Ascending aorta (tissue), 2 donors: ENCODE measurements at places on chromosomes 3 and 15.
A peak's percentile ranks its signal among the peaks of the same experiment; 100 is the strongest.

DNA sequence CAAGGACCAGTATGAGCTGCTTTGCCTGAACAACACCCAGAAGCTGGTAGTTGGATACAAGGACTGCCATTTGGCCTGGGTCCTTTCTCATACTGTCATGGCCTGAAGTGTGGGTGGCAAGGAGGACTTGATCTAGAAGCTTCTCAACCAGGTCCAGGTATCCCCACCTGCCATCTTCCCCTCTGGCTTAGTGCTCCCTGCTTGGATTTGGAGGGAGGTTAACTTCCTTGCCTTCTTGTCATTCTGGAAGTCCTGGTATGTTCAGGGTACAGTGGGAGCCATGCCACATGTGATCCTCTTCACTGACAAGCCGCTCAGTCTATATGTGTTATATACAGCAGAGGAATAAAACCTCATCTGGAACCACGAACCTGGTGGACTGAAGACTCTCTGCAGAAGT, 37.7 kb upstream of the TOPBP1 start:
- H3K4me1 ChIP-seq, result no peaks in the 10 kb centered on the region
- no peaks in the 10 kb centered on the region for H3K36me3 ChIP-seq
- H3K27ac ChIP-seq, result no peak overlapping the region
- no peak for DNase-seq

GRCh38 chr3:24351779-24352469, 142.7 kb downstream of the THRB start:
- no peak overlapping the region for H3K4me3 ChIP-seq
- no peak for DNase-seq
- H3K27ac ChIP-seq, result peak overlapping the region; percentile 89
- H3K4me1 ChIP-seq, result peaks cover 14% of the 10 kb centered on the region
- no peaks in the 10 kb centered on the region for H3K27me3 ChIP-seq
- no peaks in the 10 kb centered on the region for H3K36me3 ChIP-seq

- no peaks in the 10 kb centered on the region for H3K36me3 ChIP-seq
- H3K27me3 ChIP-seq, result no peaks in the 10 kb centered on the region
- DNase-seq, result no peak
- H3K4me1 ChIP-seq, result peaks cover 8% of the 10 kb centered on the region
- peak overlapping the region; percentile 36 for H3K27ac ChIP-seq
- H3K4me3 ChIP-seq, result no peak overlapping the region
These were observed 34.6 kb downstream of the CD200R1L start for GRCh38 chr3:112811917-112812660.

DNA sequence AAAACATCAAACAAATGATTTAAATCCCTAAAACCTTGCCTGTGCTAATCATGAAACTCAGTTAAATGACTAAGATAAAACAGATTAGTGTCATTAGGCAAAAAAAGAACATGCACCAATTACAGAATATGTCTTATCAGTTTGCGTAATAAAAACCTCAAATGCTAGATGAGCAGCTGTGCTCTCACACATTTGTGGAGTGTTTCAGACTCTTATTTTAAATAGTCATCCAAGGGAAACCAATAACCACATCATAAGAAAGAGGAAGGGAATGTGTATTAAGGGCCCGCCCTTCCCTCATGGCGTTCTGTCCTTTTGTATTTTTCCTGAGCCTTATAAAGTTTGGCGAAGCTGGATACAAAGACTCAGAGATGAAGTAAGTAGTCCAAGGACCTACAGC, 6.6 kb downstream of the SAMMSON start:
- no peaks in the 10 kb centered on the region for H3K36me3 ChIP-seq
- no peaks in the 10 kb centered on the region for H3K4me1 ChIP-seq
- H3K27me3 ChIP-seq, result no peaks in the 10 kb centered on the region
- H3K4me3 ChIP-seq, result no peak overlapping the region
- no peak for DNase-seq
- H3K27ac ChIP-seq, result no peak overlapping the region

DNA sequence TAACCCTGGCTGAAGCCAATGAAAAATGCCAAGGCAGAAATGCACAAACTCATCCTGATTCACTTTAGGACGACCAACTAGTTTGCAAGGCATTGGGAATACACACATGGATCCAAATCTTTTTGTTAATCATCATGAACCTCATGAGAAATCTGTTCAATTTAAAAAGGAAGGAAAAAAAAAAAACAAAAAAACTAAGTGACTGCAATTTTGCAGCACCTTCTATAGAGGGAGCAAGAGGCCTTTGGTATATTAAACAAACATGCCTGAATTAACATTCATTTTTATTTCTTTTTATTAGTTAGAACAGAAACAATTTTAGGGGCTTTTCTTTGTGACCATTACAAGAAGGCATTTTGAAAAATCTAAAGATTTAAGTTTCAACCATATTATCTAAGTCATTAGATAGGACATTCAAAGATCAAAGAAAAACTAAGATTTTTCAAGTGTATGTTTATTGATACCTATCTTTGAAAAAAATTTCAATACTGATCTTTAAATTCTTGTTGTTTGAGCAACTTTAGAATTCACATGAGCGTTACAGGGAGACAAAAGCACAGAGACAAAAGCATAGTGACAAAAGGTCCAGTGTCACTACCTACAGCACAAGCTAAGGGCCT, 182.4 kb downstream of the CBLB start:
- H3K36me3 ChIP-seq, result no peaks in the 10 kb centered on the region
- no peak overlapping the region for H3K27ac ChIP-seq
- H3K4me1 ChIP-seq, result no peaks in the 10 kb centered on the region
- no peak for DNase-seq

- H3K27me3 ChIP-seq, result no peaks in the 10 kb centered on the region
- DNase-seq, result peak; percentile 76
- H3K4me3 ChIP-seq, result no peak overlapping the region
- H3K27ac ChIP-seq, result peak overlapping the region; percentile 64
- H3K36me3 ChIP-seq, result no peaks in the 10 kb centered on the region
These were observed 60.5 kb downstream of the SH3BP5 start for GRCh38 chr3:15271785-15272381.

- H3K27ac ChIP-seq, result no peak overlapping the region
- H3K4me1 ChIP-seq, result no peaks in the 10 kb centered on the region
- DNase-seq, result no peak
- H3K27me3 ChIP-seq, result no peaks in the 10 kb centered on the region
These were observed 28.8 kb upstream of the PLSCR2 start for GRCh38 chr3:146498002-146498736.

DNA sequence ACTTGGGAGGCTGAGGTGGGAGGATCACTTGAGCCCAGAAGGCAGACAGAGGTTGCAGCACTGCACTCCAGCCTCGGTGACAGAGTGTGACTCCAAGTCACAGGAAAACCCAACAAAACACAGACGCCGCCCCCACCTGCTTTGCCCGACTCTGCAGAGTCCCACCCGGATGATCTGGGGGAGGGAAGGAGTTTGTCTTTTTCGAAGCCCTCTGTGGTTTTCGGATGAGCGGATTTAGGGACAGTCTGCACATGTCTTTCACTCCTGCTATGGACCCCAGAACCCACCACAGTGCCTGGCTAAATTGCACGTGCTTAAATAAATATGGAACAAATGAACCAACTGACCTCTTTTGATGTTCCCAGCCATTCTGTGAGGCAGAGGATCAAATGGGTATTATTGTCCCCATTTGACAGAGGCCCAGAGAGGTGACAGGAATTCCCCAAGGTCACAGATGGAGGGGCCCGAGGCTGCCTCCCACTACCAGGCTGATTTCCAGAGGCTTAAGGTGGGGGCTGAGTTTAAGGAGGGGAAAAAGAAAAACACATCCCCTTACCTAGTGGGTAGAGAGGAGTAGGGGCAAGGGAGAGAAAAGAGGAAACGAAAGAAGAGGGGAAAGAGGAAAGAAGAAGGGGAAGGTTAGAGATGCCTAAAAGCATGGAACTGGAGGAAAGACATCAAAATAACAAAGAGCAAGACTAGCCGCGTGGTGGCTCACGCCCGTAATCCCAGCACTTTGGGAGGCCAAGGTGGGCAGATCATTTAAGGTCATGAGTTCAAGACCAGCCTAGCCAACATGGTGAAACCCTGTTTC, 59.4 kb upstream of the TFRC start:
- H3K4me3 ChIP-seq, result no peak overlapping the region
- no peak overlapping the region for H3K27ac ChIP-seq
- H3K36me3 ChIP-seq, result no peaks in the 10 kb centered on the region
- H3K4me1 ChIP-seq, result no peaks in the 10 kb centered on the region
- no peak for DNase-seq
- H3K27me3 ChIP-seq, result no peaks in the 10 kb centered on the region

- no peaks in the 10 kb centered on the region for H3K36me3 ChIP-seq
- peak overlapping the region; percentile 6 for H3K4me3 ChIP-seq
- DNase-seq, result no peak
- no peaks in the 10 kb centered on the region for H3K4me1 ChIP-seq
- peak overlapping the region; percentile 17 for H3K27ac ChIP-seq
These were observed 67.1 kb upstream of the CDV3 start for GRCh38 chr3:133506215-133506901.

- no peak overlapping the region for H3K4me3 ChIP-seq
- H3K27ac ChIP-seq, result no peak overlapping the region
- DNase-seq, result no peak
- no peaks in the 10 kb centered on the region for H3K36me3 ChIP-seq
- H3K27me3 ChIP-seq, result no peaks in the 10 kb centered on the region
- H3K4me1 ChIP-seq, result no peaks in the 10 kb centered on the region
These were observed 325.6 kb upstream of the AZI2 start for GRCh38 chr3:28674212-28674611.

- peaks cover under 1% of the 10 kb centered on the region for H3K4me1 ChIP-seq
- no peak overlapping the region for H3K27ac ChIP-seq
- no peaks in the 10 kb centered on the region for H3K27me3 ChIP-seq
- DNase-seq, result no peak
These were observed 4.1 kb upstream of the CHST14 start for GRCh38 chr15:40466426-40467260.

GRCh38 chr3:160128056-160128455, 97.2 kb upstream of the C3orf80 start:
- no peak for DNase-seq
- no peak overlapping the region for H3K4me3 ChIP-seq
- H3K36me3 ChIP-seq, result no peaks in the 10 kb centered on the region
- no peak overlapping the region for H3K27ac ChIP-seq
- no peaks in the 10 kb centered on the region for H3K27me3 ChIP-seq
- no peaks in the 10 kb centered on the region for H3K4me1 ChIP-seq
